ENCODE measurements at places on chromosomes 1 and 21.

- DNase-seq: no peak
Measured at GRCh38 chr1:102529446-102529845, 532.7 kb upstream of the OLFM3 start.

- DNase-seq: no peak
Measured at GRCh38 chr21:27675306-27675705, 708.4 kb upstream of the ADAMTS5 start.

DNA sequence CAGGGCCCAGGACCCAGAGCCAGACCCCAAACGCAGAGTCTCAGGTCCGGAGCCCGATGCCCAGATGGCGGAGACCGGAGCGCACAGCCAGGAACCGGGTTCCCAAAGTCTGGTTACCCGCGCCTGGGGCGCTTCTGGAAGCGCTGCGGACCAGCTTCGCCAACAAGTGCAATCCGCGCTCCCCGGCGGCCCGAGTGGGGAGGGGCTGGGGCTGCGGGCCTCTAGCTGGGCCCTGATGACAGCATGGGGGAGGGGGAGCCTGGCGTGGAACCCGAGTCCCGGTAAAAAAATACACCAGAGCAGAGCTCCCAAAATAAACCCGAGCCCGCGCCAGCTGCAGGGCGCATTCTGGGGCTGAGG, 494 bp downstream of the NT5C1A start:
- no peak for DNase-seq

DNA sequence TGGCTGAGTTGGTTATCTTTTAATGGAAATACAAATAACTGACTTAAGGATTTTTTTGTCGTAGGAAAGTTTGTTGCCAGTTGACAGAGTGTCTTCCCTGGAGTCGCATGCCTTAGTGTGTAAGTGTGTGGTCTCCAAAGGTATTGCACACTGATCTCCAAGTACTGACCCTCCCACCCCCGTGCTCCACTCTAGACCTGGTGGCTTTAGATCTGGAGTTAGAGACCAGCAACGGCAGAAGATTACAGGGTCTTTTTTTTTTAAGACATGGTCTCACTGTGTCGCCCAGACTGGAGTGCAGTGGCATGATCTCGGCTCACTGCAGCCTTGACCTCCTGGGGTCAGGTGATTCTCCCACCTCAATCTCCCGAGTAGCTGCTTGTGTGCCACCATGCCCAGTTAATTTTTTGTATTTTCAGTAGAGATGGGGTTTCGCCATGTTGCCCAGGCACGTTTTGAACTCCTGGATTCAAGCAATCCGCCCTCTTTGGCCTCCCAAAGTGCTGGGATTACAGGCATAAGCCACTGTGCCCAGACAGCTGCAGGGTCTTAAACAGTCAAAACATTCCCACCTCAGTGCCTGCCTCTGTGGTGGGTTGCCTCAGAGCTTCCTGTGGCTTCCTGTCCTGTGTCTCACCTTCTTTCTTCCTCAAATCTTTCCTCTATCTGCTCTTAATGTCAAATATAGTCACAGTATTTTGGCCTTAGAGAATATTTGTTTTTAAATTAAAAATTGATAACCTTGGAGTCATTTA, 6.9 kb downstream of the TRAPPC10 start:
- no peak for DNase-seq

DNA sequence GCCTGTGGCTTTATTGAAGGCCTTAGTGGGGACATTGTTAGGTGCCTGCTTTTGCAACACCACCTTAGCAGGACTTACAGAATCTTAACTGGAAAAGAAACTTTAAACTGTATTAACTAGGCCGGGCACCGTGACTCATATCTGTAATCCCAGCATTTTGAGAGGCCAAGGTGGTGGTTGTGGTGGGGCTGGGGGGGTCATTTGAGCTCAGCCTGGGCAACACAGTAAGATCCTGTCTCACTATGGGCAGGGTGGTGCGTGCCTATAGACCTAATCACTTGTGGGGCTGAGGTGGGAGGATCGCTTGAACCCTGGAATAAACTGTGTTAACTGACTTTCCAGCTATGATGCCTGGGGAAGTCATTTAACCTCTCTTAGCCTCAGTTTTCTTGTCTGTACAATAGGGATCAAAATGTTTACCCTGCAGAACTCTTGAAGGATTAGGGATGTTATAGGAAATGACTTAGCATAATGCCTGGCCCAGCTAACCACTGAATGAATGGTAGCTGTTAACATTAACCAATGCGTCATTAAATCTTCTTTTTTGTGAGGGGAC, 39.5 kb downstream of the IER5 start:
- DNase-seq: no peak

Data from stimulated activated CD8-positive, alpha-beta memory T cell treated with anti-CD3 and anti-CD28 coated beads, Interleukin-2, amount 100 ng/mL, for 48 hours (primary cell).